ENCODE measurements at places on chromosomes 5 and 9. TPM values are rescaled to one million over a fixed set of nuclear protein-coding genes. Genes with fewer than 3 reads are reported as not detected.

- no peak for DNase-seq
These were observed 9.2 kb downstream of the LHX2 start for GRCh38 chr9:124020520-124021384.

GRCh38 chr5:75433814-75434506, 77.5 kb downstream of the CERT1 start:
- DNase-seq, result no peak

- DNase-seq, result no peak
These were observed 619.7 kb upstream of the ARRDC3 start for GRCh38 chr5:92002721-92003274.

DNA sequence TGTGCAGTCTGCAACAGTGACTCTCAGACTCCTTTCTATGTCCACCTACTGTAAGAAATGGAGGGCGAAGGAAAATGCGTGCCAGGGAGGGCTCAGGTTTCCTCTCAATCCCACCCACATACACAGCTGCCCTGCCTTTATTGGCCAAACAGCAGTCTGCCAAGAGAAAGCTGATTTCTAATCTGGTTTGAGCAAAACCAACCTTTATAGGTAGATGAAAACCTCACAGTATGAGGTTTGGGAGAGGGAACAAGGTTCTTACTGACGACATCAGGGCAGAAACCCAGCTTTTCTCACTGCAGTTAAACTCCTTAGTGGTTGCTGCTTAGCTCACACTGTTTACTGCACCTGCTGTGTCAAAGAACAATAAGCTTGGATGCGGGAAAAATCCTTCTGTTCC, 152.3 kb upstream of the KLF9 start:
- DNase-seq, result no peak

DNA sequence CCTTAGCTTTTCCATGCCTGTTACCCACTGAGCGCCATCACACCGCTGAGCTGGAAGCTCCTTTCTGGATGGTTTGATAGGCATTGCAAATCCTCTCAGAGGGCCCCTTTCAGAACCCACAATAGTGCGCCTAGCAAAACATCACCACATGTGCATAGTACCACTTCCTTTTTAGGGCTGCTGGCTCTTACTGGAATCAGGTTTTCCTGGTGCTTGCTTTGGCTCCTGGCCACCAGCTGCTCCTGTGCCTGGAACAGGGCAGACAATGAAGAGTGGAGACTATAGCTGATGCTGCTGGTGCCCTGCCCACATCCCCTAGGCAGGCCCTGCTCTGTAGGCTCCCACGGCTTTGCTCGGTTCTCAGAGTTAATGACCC, 163.6 kb upstream of the SEMA6A start:
- DNase-seq, result no peak

GRCh38 chr5:14662721-14663260, 1.7 kb upstream of the OTULIN start:
- no peak for DNase-seq

The GDF9 gene
- total RNA-seq, result 0.22 TPM

The DMGDH gene
- 1.3 TPM for total RNA-seq

All from right atrium auricular region (tissue), 2 donors.